Fibroblast of the aortic adventitia (primary cell): ENCODE measurements at places on chromosomes 5 and 9. TPM values are rescaled to one million over a fixed set of nuclear protein-coding genes. Genes with fewer than 3 reads are reported as not detected.

The PCDHGC4 gene
- total RNA-seq: 2.5 and 5.2 TPM in 2 replicates

The CATSPER3 gene
- 0.09 TPM in 1 of 2 replicates, not detected in the other for total RNA-seq

The LHX6 gene
- total RNA-seq: not detected in 2 replicates

The SMIM3 gene
- 15.0 and 61.8 TPM in 2 replicates for total RNA-seq

The GPR150 gene
- total RNA-seq: 0.27 and 0.98 TPM in 2 replicates
